HFFc6 (cell line): ENCODE measurements at places on chromosomes 12 and 14. TPM values are rescaled to one million over a fixed set of nuclear protein-coding genes. Genes with fewer than 3 reads are reported as not detected.

Gene FITM1
- not detected in 3 replicates for total RNA-seq

Gene BICDL1
- not detected in 3 replicates for total RNA-seq

GRCh38 chr14:58898655-58899316, 261.0 kb downstream of the DACT1 start:
- H3K27ac ChIP-seq, result no peak overlapping the region
- peaks cover 40% of the 10 kb centered on the region for H3K36me3 ChIP-seq
- H3K27me3 ChIP-seq, result no peaks in the 10 kb centered on the region
- H3K4me3 ChIP-seq, result no peak overlapping the region
- peak; percentile 92 for DNase-seq

Gene MOAP1
- total RNA-seq, result 12.2 and 18.9 TPM in 2 replicates

- H3K36me3 ChIP-seq, result no peaks in the 10 kb centered on the region
- H3K27ac ChIP-seq, result no peak overlapping the region
- peaks cover 21% of the 10 kb centered on the region for H3K27me3 ChIP-seq
- H3K4me3 ChIP-seq, result no peak overlapping the region
Measured at GRCh38 chr14:100641274-100641860, 54.1 kb upstream of the BEGAIN start.

Gene CLEC2B
- not detected in 3 replicates for total RNA-seq

- no peaks in the 10 kb centered on the region for H3K36me3 ChIP-seq
- no peak overlapping the region for H3K27ac ChIP-seq
- H3K4me1 ChIP-seq, result no peaks in the 10 kb centered on the region
- no peak for DNase-seq
- peaks cover 20% of the 10 kb centered on the region for H3K27me3 ChIP-seq
- H3K4me3 ChIP-seq, result no peak overlapping the region
Measured at GRCh38 chr14:21299562-21300130, 19.8 kb downstream of the RPGRIP1 start.

GRCh38 chr12:34391771-34392581, 369.7 kb downstream of the ALG10 start:
- DNase-seq, result no peak
- no peak overlapping the region for H3K27ac ChIP-seq

Gene RTN1
- total RNA-seq, result not detected in 3 replicates

DNA sequence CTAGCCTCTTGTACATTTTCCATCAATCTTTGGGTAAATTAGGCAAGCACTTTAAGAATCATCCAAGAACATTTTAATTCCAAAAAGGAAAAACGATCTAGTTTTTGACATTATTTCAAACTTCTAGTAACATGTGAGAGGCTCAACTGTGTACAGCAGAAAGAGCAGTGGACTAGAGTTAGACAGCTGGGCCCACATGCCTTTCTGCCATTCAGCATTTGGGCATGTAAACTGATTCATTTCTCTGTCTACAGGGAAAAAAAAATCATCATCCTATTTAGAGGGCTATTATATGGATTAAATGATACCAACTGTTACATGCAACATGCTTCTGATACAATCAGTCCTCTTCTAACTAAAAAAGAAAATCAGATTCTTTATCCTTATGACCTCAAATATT, 17.7 kb downstream of the ATP2B1 start:
- peak overlapping the region; percentile 30; the same call in 1 of the 2 replicates for H3K27ac ChIP-seq
- no peaks in the 10 kb centered on the region for H3K27me3 ChIP-seq
- DNase-seq, result no peak
- H3K4me1 ChIP-seq, result peaks cover 73% of the 10 kb centered on the region
- H3K4me3 ChIP-seq, result no peak overlapping the region

DNA sequence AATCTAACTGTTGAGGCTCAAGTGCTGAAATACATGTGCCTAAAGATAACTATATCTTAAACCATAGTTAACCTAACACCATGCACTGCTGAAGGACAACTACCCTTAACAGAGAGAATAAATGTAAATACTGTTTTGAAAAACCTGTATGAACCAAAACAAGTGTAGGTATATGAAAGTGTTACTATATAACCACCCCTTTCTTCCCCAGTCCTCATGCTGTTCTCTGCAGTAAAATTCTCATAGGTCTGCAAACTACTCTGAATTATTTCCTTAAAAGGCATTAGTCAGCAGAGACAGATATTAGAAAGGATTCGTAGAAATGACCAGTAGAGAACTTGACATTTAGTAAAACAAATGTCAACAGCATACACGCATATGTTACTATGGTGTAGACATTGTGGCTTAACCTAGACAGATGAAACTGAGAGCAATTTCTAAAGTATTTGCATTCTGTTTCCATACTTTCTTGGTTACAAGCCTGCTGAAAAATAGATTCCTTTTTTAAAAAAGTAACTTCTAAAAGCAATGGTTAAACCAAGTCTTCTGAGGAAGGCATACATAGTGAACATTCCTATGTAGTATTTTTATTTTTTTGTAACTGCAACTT, 13.9 kb downstream of the CSRP2 start:
- H3K4me1 ChIP-seq, result peaks cover 44% of the 10 kb centered on the region
- peaks cover 2% of the 10 kb centered on the region for H3K27me3 ChIP-seq
- peaks cover 18% of the 10 kb centered on the region for H3K36me3 ChIP-seq
- H3K27ac ChIP-seq, result no peak overlapping the region
- DNase-seq, result no peak

GRCh38 chr12:39287409-39287808, 155.5 kb downstream of the KIF21A start:
- H3K27me3 ChIP-seq, result no peaks in the 10 kb centered on the region; the same call in 1 of the 2 replicates
- no peaks in the 10 kb centered on the region for H3K36me3 ChIP-seq
- no peak for DNase-seq
- H3K4me1 ChIP-seq, result no peaks in the 10 kb centered on the region
- H3K4me3 ChIP-seq, result no peak overlapping the region

GRCh38 chr12:114688256-114688845, 4.4 kb upstream of the TBX3 start:
- H3K27me3 ChIP-seq, result peaks cover 17% of the 10 kb centered on the region
- peaks cover 7% of the 10 kb centered on the region for H3K36me3 ChIP-seq
- H3K4me1 ChIP-seq, result peaks cover 71% of the 10 kb centered on the region
- peak overlapping the region; percentile 96 for H3K4me3 ChIP-seq
- no peak for DNase-seq

GRCh38 chr12:70989232-70989631, 68.7 kb upstream of the PTPRR start:
- no peaks in the 10 kb centered on the region for H3K4me1 ChIP-seq
- H3K4me3 ChIP-seq, result no peak overlapping the region
- H3K27ac ChIP-seq, result no peak overlapping the region
- H3K36me3 ChIP-seq, result no peaks in the 10 kb centered on the region; the same call in 1 of the 2 replicates

Gene DPPA3
- total RNA-seq, result not detected in 3 replicates

DNA sequence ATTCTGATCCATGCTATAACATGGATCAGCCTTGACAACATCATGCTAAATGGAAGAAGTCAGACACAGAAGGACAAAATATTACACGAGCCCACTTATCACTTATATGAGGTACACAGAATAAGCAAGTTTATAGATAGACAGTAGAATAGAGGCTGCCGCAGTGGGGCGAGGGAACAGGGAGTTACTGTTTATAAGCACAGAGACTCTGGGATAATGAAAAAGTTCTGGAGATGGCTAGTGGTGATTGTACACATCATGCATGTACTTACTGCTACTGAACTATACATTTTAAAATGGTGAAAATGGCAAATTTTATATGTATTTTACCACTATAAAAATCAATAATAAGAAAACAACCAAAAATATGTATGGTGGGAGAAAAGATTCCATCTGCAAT, 95.2 kb upstream of the PSMC1 start:
- peaks cover 8% of the 10 kb centered on the region for H3K36me3 ChIP-seq
- no peak overlapping the region for H3K4me3 ChIP-seq
- H3K27me3 ChIP-seq, result no peaks in the 10 kb centered on the region; the same call in none of the 2 replicates
- H3K4me1 ChIP-seq, result peaks cover 5% of the 10 kb centered on the region; the same call in 1 of the 2 replicates
- no peak overlapping the region for H3K27ac ChIP-seq
- DNase-seq, result no peak

Gene INSM2
- not detected in 3 replicates for total RNA-seq

GRCh38 chr12:31702047-31702446, 26.8 kb downstream of the AMN1 start:
- no peaks in the 10 kb centered on the region for H3K36me3 ChIP-seq
- H3K4me3 ChIP-seq, result no peak overlapping the region
- no peaks in the 10 kb centered on the region for H3K27me3 ChIP-seq
- H3K4me1 ChIP-seq, result peaks cover 12% of the 10 kb centered on the region
- peak; percentile 9 for DNase-seq

DNA sequence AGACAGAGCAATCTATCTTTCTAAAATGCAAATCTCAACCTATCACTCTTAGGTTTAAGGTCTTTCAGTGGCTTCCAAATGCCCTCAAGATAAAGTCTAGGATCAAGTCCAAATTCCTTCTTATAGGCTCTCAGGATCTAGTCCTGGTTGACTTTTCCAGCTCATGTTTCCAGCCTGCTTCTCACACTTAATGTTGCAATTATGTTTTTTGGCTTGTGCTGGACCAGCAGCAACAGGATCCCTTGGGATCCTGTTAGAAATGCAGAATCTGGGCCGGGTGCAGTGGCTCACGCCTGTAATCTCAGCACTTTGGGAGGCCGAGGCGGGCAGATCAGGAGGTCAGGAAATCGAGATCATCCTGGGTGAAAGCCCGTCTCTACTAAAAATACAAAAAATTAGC, 10.6 kb downstream of the GPR33 start:
- H3K36me3 ChIP-seq, result no peaks in the 10 kb centered on the region
- no peak for DNase-seq
- no peak overlapping the region for H3K4me3 ChIP-seq
- H3K4me1 ChIP-seq, result peaks cover 5% of the 10 kb centered on the region

DNA sequence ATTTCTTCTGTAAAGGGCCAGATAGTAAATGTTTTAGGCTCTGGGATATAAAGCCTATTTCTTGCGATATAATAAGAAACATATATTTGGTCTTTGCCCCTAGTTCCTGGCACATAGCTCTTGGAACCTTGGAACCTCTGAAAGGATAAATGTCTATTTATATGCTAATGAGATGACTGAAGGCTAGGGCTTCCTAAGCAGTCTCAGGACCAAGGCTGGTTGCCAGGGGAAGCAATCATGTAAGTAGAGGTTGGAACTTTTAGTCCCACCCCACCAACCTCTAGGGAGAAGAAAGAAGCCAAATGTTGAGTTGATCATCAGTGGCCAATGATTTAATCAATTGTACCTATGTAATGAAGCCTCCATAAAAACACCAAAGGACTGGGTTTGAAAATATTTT, 26.6 kb upstream of the NFYB start:
- no peak overlapping the region for H3K27ac ChIP-seq
- H3K4me1 ChIP-seq, result peaks cover 29% of the 10 kb centered on the region
- H3K4me3 ChIP-seq, result no peak overlapping the region
- no peak for DNase-seq

- H3K4me1 ChIP-seq, result peaks cover 59% of the 10 kb centered on the region
- H3K36me3 ChIP-seq, result 0 out of 2 replicates have a peak, but pooled peaks cover under 1% of the 10 kb centered on the region
- H3K27ac ChIP-seq, result no peak overlapping the region
- no peak overlapping the region for H3K4me3 ChIP-seq
- no peak for DNase-seq
Measured at GRCh38 chr12:10175846-10176636, 2.8 kb upstream of the TMEM52B start.

DNA sequence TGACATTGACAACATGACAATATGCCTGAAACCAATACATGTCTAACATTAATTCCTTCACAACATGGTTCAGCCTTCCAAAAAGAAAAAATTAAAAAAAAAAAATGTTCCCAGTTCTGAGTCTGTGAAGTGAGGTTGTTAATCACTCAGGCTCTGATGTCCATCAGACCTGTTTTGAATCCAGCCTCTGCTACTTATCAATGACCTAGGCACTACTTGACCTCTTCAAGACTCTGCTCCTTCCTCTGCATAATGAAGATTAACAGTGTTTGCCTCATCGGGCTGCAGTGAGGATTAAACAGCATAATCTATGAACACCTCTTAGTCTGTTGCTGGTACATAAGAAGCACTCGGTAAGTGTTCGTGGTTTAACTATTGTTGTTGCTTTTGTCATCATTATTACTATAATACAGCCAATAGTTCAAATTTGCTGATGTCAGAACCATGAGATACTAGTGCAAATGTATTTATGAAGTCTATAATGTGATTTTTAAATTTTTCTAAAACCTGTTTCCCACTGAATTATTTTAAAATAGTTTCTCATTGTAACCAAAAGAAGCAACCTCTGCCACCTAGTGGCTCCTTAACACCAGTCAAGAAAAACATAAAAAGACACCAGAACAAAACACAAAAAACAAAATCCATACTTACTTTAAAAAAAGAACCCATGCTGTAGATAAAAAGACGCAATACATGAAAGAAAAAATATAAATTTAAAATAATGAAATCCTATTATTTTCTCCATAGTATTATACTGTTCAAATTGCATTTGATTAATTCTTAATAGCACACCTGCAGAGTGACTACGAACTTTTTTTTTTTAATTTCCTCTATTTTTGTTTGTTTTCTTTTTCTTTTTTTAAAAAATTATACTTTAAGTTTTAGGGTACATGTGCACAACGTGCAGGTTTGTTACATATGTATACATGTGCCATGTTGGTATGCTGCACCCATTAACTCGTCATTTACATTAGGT, 20.3 kb upstream of the TMX1 start:
- no peaks in the 10 kb centered on the region; the same call in none of the 2 replicates for H3K27me3 ChIP-seq
- no peak overlapping the region for H3K27ac ChIP-seq
- H3K36me3 ChIP-seq, result peaks cover 7% of the 10 kb centered on the region; the same call in 1 of the 2 replicates
- no peak for DNase-seq

Gene CHGA
- total RNA-seq, result not detected in 3 replicates

DNA sequence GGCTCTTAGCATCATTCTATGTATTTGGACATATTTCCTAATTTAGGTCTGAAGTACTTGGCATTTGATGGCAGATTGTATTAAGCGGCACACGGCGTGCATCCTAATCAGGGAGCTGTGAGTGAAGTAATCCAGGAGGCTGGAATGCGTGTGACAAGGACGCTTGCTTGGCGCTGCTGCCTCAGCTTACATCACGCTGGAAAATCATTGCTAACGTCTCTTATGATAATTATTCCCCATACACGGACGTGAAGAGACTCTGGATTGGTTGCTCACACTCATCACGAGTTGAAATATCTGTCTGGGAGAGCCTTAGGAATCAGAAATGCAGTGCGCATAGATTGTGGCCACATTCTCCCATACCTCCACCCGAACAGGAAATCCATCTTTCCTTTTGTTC, 85.3 kb downstream of the FBXW8 start:
- H3K4me1 ChIP-seq, result peaks cover 8% of the 10 kb centered on the region
- no peak overlapping the region for H3K27ac ChIP-seq
- H3K36me3 ChIP-seq, result peaks cover 27% of the 10 kb centered on the region
- H3K4me3 ChIP-seq, result no peak overlapping the region
- H3K27me3 ChIP-seq, result no peaks in the 10 kb centered on the region; the same call in none of the 2 replicates

Gene FGF6
- not detected in 3 replicates for total RNA-seq

GRCh38 chr12:130920119-130920703, 33.5 kb upstream of the ADGRD1 start:
- no peak for DNase-seq
- peaks cover 12% of the 10 kb centered on the region for H3K27me3 ChIP-seq
- no peaks in the 10 kb centered on the region for H3K36me3 ChIP-seq
- H3K27ac ChIP-seq, result no peak overlapping the region

Gene SLC6A15
- not detected in 3 replicates for total RNA-seq

DNA sequence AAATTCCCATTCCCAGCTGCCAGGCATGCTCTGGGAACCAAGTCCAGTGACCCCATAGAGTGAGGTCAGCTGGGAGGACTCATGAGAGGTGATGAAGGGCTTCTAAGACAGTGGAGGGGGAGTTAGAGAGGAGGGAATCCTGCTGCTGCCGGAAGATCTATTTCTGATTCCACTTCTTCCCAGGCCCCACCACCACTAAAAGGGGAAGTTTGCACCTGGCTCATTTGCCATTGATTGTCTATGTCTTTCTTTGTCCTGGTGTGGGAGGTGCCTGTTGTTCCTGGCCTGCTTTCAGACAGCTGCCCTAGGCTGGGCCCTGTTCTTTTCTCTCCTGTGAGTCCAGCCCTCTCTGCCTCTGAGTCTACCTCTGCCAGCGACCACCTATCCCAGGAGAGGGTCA, 3.0 kb upstream of the KRT6A start:
- H3K4me1 ChIP-seq, result peaks cover 27% of the 10 kb centered on the region
- DNase-seq, result no peak
- peaks cover 35% of the 10 kb centered on the region for H3K27me3 ChIP-seq
- H3K36me3 ChIP-seq, result no peaks in the 10 kb centered on the region
- peak overlapping the region; percentile 6; the same call in 1 of the 2 replicates for H3K4me3 ChIP-seq
- H3K27ac ChIP-seq, result peak overlapping the region; percentile 51; the same call in 1 of the 2 replicates
